ENCODE measurements at places on chromosomes 6 and 20.

DNA sequence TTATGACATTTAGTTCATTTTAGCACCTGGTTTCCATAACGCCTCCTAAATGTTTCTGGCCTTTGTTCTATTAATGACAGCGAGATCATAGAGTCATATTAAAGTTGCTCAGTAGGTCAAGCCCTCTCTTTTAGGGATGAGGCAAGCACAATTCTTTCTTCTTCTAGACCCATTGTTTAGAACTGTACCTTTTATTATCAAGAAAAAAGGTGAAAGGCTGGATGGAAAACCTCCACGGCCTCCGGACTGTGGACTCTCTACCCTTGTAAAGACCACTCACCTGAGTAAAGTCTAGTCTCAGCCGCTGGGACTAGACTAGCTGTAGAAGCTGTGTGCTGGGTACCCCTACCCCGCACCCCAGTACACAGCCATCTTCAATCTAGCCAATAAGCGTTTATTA lies 6.0 kb upstream of the AFDN start:
- DNase-seq, result no peak

- no peak for DNase-seq
Measured at GRCh38 chr6:136677822-136678221, 114.5 kb downstream of the MAP3K5 start.

- DNase-seq, result no peak
Measured at GRCh38 chr6:137020776-137021175, 24.0 kb downstream of the IL20RA start.

- no peak for DNase-seq
Measured at GRCh38 chr20:40317156-40317790, 371.8 kb downstream of the MAFB start.

- DNase-seq, result no peak
Measured at GRCh38 chr20:17875106-17875980, 93.3 kb downstream of the SNX5 start.

GRCh38 chr20:2382833-2383232 lies 2.1 kb downstream of the TGM6 start:
- DNase-seq, result no peak

- no peak for DNase-seq
Measured at GRCh38 chr20:44324343-44324742, 12.5 kb upstream of the R3HDML start.

- no peak for DNase-seq
Measured at GRCh38 chr6:9851006-9851405, 563.9 kb downstream of the TFAP2A start.

DNA sequence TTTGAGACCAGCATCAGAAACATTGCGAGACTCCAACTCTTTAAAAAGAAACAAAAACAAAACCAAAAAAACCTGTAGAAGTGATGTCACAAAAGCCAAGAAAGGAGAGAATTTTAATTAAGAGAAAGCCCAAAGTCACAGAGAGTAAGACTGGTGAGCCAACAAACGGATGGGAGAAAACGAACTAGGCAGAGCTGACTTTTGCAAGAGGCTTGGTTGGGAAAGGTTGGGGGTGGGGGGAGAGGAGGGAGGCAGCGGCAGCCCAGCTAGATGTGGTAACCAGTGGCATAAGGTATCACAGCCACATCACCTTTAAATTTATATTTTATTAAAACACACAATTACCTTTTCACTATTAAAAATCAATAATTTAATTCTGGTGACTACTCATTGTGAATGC lies 23.5 kb downstream of the NOL7 start:
- DNase-seq, result no peak

GRCh38 chr6:30360139-30360538 lies 15.2 kb downstream of the RPP21 start:
- DNase-seq, result no peak

DNA sequence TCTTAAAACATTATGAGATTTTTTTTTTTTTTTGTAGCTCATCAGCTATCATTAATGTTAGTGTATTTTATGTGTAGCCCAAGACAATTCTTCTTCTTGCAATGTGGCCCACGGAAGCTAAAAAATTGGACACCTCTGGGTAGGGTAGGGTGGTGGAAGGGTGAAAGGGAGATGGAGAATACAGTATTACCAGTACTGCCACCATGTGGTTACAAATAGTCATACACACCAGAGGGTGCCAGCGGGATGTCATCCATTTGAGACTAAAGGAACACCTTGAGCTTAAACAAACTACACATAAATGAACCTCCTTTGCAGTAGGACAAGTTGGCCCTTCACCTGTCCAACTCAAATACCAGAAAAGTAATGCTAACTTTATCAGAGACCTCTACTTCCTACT lies 601.9 kb downstream of the HTR1B start:
- DNase-seq, result no peak

GRCh38 chr20:20391766-20392165 lies 23.9 kb downstream of the INSM1 start:
- DNase-seq, result no peak

DNA sequence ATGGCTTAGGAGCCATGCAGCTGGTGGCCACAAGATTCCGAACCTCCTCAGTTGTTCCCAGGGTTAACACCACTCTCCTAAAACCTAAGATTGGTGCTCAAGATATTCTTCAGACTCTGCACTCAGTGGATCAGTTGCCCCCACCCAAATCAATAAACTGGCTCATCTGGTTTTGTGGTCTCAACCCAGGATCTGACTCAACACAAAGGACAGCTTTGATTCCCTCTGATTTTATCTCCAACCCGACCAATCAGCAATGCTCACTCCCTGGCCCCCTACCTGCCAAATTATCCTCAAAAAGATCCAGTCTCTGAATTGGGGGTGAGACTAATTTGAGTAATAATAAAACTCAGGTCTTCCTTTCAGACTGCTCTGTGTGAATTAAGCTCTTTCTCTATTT lies 137.5 kb downstream of the EYS start:
- DNase-seq, result no peak

DNA sequence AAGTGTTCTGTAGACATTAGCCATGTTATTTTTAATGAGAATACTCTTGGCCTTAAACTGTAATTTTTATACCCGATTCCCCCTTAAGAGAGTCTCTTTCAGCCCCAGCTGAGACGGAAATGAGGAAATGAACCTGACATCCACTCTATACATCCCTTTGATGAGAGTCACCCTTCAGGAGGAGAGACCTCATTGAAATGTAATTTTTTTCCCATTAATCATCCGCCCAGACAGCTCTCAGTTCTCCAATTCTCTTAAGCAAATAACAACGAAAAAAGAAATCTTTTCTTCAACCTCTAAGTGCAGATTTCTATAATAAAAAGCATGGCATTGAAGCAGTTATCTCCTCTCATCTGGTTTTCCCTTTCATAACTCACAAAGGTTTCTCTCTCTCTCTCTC lies 243.8 kb upstream of the PMEPA1 start:
- no peak for DNase-seq

- no peak for DNase-seq
Measured at GRCh38 chr6:704046-704445, 11.1 kb upstream of the EXOC2 start.

- DNase-seq, result peak; percentile 25
Measured at GRCh38 chr6:95280686-95281273, 296.6 kb upstream of the MANEA start.

DNA sequence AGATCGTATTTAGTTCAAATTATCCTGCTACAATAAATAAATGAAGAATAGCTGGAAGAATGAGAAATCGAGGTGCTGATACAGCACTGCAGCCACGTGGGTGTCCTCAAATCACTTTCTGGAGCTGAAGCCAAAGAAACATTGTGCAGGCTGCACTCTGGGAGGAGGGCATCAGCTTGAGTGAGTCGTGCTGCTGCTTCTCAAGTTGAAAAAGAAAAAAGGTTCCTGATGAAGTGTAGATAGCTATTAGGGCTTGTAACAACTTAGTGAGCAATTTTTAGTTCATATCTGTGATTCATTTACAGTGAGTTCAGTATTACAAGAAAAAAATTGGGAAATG lies 40.5 kb downstream of the DSE start:
- DNase-seq, result peak; percentile 11

- DNase-seq, result no peak
Measured at GRCh38 chr20:40251284-40251932, 437.6 kb downstream of the MAFB start.

GRCh38 chr6:112253498-112253840 lies 898 bp downstream of the LAMA4 start:
- DNase-seq, result no peak

DNA sequence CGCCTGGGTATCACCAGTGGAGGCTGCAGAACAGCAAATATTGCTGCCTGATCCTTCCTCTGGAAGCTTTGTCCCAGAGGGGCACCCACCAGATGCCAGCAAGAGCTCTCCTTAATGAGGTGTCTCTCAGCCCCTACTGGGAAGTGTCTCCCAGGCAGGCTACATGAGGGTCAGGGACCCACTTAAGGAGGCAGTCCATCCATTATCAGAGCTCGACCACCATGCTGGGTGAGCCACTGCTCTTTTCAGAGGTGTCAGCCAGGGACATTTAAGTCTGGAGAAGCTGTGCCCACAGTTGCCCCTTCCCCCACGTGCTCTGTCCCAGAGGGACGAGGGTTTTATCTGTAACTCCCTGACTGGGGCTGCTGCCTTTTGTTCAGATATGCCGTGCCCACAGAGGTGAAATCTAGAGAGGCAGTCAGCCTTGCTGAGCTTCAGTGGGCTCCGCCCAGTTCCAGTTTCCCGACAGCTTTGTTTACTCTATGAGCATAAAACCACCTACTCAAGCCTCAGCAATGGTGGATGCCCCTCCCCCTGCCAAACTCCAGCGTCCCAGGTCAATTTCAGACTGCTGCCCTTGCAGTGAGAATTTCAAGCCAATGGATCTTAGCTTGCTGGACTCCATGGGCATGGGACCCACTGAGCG lies 25.9 kb upstream of the AIG1 start:
- DNase-seq, result no peak

- no peak for DNase-seq
Measured at GRCh38 chr6:163806755-163807499, 392.4 kb downstream of the QKI start.

GRCh38 chr6:42366999-42367352 lies 84.8 kb downstream of the TRERF1 start:
- DNase-seq, result no peak

DNA sequence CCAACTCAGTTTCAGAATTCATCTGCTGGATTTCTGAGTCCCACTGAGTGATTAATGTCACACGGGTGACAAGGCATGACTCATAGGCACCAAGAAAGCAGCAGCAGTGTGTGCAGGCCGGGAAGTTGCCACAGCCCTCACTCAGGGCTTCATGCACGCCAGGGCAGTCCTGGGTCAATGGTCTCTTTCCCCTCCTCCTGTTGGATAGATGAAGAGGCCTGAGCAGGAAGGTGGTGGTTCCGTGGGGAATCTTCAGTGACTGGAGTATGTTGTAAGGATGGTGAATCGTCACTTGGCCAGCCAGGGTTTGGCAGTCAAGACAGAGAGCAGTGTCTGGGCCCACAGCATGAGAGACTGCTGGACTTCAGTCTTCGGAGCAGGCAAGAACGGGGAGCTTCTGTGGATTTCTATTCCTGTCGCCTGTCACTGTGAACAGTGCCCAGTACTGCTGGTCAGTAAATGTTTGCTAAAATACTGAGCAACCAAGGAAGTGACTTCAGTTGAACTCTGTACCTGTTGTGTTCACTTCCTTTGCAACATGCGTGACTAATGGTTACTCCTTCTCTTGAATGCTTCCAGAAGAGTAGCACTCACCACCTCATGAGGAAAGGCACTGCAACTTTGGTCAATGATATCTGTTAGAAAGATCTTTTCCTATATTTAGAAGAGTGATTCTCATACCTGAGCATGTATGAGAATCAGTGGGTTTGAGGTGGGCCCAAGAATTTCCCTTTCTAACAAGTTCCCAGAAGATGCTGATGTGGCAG lies 62.0 kb upstream of the CD93 start:
- no peak for DNase-seq

DNA sequence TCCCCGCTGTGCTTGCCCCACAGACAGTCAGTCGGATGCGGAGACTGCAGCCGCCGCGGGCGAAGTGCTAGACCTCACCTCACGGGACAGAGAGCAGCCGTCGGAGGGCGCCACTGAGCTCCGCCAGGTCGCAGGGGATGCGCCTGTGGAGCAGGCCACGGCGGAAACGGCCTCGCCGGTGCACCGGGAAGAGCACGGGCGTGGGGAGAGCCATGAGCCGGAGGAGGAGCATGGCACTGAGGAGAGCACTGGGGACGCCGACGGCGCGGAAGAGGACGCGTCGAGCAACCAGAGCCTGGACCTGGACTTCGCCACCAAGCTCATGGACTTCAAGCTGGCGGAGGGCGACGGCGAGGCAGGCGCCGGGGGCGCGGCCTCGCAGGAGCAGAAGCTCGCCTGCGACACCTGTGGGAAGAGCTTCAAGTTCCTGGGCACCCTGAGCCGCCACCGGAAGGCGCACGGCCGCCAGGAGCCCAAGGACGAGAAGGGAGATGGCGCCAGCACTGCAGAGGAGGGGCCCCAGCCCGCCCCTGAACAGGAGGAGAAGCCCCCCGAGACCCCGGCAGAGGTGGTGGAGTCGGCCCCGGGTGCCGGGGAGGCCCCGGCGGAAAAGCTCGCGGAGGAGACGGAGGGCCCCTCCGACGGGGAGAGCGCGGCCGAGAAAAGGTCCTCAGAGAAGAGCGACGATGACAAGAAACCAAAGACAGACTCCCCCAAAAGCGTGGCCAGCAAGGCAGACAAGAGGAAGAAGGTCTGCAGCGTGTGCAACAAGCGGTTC lies 66.4 kb downstream of the SSR1 start:
- no peak for DNase-seq

DNA sequence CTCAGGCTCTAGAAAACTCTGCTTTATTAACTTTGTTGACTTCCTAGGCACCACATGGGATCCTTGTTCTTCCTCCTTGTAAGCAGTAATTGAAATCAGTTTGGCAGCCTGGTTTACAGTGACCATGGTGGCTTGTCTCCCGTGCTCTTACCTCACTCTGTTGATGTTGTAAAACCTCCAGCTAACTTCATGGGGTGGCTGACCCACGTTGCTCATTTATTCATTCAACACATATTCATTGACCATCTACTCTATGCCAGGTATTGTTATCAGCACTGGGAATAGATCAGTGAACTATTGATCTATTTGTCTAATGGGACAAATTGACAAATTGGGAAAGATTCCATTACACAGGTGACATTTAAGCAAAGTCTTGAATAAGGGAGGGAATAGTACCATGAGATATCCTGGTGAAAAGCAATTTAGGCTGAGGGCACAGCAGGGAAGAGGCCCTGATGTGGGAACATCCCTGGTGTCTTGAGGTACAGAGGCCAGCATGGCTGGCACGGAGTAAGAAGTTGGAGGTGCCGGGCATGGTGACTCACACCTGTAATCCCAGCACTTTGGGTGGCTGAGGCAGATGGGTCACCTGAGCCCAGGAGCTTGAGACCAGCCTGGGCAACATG lies 19.1 kb downstream of the ESR1 start:
- DNase-seq, result no peak

GRCh38 chr20:12358006-12358654 lies 440.4 kb downstream of the BTBD3 start:
- no peak for DNase-seq

- no peak for DNase-seq
Measured at GRCh38 chr20:2195614-2196013, 94.0 kb downstream of the STK35 start.

All from DMS 273 treated with DMSO at 0.1 percent for 48 hours (cell line).